ENCODE measurements at places on chromosomes 12 and 14. TPM values are rescaled to one million over a fixed set of nuclear protein-coding genes. Genes with fewer than 3 reads are reported as not detected.

DNA sequence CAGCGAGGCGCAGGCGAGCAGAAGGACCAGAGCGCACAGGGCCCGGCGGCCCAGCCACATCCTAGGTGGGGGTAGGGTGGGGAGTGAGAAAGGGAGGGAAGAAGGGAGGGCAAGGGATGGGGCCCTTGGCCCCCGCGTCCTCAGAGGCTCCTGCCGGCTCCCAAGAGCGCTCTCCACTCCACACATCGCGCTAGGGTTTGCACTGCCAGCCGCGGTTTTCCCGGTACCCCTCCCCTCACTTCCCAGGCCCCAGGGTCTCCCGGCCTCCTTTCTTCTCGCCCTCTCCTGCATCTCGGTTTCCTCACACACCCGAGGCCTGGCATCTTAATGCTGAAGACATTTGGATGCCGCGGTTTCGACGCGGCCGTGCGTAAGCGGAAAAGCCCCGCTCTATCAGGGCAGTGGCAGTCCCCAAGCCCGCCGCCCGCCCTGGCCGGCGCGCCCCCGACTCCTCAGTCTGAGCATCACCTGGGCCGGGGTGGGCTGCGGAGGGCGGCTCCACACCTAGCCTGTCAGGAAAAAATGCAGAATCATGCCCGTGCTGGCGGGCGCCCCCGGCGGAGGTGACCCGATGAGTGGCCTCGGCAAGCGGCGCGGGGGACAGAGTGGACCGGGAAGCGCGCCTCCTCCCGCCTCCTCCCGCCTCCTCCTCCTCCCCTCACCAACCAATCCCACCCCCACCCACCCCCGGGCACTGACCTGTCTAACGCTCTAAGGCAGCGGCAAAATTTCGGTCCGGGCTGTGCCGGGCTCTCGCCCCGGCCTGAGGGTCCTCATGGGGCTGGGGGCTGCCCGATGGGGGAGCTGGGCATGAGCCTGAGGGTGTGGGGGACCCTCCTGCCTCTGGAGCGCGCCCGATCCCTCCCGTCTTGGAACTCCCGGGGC is 686 bp downstream of the B4GALNT1 start:
- H3K36me3 ChIP-seq = no peaks in the 10 kb centered on the region
- peaks cover 61% of the 10 kb centered on the region for H3K27me3 ChIP-seq
- no peak overlapping the region for H3K27ac ChIP-seq

STAC3 gene
- 6.9 TPM for polyA plus RNA-seq

DNA sequence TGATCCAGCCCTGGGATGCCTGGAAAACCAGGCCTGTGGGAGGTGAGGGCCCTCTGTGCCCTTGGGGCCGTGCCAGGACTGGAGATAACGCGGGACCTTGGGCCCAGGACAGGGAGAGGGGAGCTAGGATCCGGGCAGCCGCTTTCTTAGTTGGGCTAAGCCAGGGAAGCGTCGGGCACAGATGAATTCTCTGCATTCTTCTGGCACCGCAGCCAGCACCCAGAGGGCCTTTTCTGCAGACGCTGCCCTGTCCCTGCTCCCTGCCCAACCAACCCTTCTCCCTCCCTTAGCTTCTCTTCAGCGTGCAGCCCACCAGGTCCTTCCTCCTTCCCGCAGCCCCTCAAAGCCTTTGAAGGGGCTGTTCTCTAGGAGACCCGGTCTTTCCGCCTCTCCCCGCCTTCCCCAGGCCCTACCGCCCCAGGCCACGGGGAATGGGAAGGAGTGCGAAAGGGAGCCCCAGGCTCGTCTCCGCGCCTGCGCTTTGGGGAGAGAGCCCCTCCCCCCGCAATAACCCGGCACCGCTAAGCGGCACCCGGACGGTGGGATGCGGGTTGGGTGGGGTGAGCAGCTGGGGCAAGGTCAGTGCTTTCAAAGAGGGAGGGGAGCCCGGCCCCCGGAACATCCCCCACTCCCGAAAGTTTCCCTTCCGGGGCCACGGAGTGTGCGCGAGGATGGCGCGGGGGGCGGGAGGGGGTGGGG is 663 bp downstream of the NCKAP5L start:
- peak overlapping the region; percentile 89 for H3K27ac ChIP-seq
- H3K36me3 ChIP-seq = peaks cover 2% of the 10 kb centered on the region
- no peaks in the 10 kb centered on the region for H3K27me3 ChIP-seq
- peaks cover 27% of the 10 kb centered on the region for H3K4me1 ChIP-seq

GPR162 gene
- 24.6 TPM for polyA plus RNA-seq

TEX22 gene
- 0.18 TPM for polyA plus RNA-seq

DNA sequence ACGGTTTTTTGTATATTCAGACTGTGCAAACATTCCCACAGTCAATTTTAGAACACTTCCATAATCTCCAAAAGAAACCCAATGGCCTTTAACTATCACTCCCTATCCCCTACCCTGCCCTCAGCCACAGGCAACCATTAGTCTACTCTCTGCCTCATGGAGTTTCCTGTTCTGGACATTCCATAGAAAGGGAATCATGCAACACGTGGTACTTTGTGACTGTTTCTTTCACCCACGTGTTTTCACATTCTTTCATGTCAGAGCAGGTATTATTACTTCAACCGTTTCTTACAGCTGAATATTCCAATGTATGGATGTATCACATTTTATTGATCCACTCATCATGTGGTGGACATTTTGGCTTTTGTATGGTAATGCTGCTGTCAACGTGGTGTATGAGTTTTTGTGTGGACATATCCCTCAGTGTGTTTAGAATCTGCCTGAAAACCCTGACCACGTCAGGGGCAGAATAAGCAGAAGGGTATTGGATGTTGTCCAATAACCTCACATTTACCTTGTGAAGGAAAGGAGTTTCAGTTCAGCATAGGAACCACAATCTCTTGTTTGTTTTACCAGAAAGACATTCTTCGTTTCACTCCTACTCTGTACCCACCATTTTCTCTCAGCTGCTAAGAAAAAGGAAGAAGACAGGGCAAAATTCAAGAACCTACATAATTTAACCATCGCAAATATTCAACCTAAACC is 107.5 kb upstream of the DYRK2 start:
- no peak for DNase-seq
- no peaks in the 10 kb centered on the region for H3K36me3 ChIP-seq
- H3K4me3 ChIP-seq = no peak overlapping the region
- H3K27ac ChIP-seq = no peak overlapping the region
- no peaks in the 10 kb centered on the region for H3K4me1 ChIP-seq
- no peaks in the 10 kb centered on the region for H3K27me3 ChIP-seq

GRCh38 chr12:68070957-68071356 is 81.7 kb downstream of the IFNG-AS1 start:
- H3K4me1 ChIP-seq = no peaks in the 10 kb centered on the region
- no peaks in the 10 kb centered on the region for H3K36me3 ChIP-seq
- no peak overlapping the region for H3K27ac ChIP-seq
- no peaks in the 10 kb centered on the region for H3K27me3 ChIP-seq
- no peak for DNase-seq

SLC6A15 gene
- polyA plus RNA-seq = 0.11 TPM

TRIM9 gene
- 0.38 TPM for polyA plus RNA-seq

GRCh38 chr12:95790917-95791849 is 619 bp upstream of the NTN4 start:
- no peaks in the 10 kb centered on the region for H3K27me3 ChIP-seq
- peaks cover 2% of the 10 kb centered on the region for H3K36me3 ChIP-seq
- H3K4me1 ChIP-seq = no peaks in the 10 kb centered on the region
- H3K27ac ChIP-seq = peak overlapping the region; percentile 63
- DNase-seq = peak; percentile 54

GRCh38 chr14:105091054-105091516 is 25.9 kb upstream of the GPR132 start:
- H3K36me3 ChIP-seq = no peaks in the 10 kb centered on the region
- H3K27ac ChIP-seq = peak overlapping the region; percentile 14
- H3K27me3 ChIP-seq = no peaks in the 10 kb centered on the region
- H3K4me3 ChIP-seq = no peak overlapping the region

GRCh38 chr12:130204541-130204953 is 42.3 kb downstream of the FZD10 start:
- H3K4me1 ChIP-seq = no peaks in the 10 kb centered on the region
- H3K36me3 ChIP-seq = no peaks in the 10 kb centered on the region
- H3K27ac ChIP-seq = no peak overlapping the region
- H3K27me3 ChIP-seq = no peaks in the 10 kb centered on the region

DNA sequence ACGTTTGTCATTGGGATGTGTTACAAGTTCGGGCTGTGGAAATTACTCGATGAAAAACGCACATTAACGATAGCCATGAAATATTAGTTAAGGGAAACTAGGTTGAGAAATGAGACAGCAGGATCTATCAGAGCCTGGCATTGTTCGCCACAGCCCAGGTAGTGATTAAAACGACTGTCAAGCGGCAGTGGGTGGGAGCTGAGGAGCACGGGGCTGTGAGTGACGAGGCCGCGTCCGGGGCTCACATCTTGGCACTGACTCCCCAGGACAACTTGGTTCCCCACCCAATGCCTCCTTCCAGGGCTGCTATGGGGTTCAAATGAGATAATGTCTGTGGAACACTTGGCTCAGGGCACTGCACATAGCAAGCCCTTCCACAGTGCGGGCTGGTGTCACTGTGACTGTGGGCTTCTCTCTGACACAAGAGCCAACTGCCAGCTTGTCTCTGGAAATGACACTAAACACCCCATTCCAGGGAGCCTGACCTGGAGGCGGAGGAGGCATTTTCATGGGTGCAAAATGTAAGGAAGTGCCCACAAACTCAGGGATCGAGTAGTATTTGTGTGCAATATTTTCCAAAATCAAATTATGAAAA is 19.3 kb downstream of the MMAB start:
- no peaks in the 10 kb centered on the region for H3K4me1 ChIP-seq
- no peak overlapping the region for H3K27ac ChIP-seq
- no peaks in the 10 kb centered on the region for H3K27me3 ChIP-seq
- no peak for DNase-seq
- H3K36me3 ChIP-seq = no peaks in the 10 kb centered on the region

IAPP gene
- polyA plus RNA-seq = 0.01 TPM

NGB gene
- polyA plus RNA-seq = not detected

- H3K36me3 ChIP-seq = peaks cover 2% of the 10 kb centered on the region
- H3K27me3 ChIP-seq = no peaks in the 10 kb centered on the region
- no peak overlapping the region for H3K27ac ChIP-seq
- no peak overlapping the region for H3K4me3 ChIP-seq
Observed at GRCh38 chr12:71661977-71662530, 1.6 kb downstream of the ZFC3H1 start.

DNA sequence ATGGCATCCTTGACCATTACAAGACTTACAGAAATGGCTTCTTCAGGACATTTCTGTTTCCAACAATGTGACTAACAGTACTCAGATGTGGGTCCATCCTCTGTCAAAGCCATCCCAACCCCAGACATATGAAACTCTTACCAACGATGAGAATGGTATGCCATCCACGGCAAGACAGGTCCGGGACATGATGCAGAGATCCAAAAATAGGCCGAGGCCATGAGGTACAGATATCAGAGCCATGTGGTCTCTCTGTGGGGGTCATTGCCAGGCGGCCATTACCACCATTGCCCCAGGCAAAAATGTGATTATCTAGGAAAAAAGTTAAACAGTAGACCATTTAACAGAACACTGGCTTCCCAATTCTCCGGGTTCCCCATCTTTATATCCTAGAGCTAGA is 27.5 kb downstream of the ZC2HC1C start:
- H3K36me3 ChIP-seq = peaks cover 29% of the 10 kb centered on the region
- H3K4me3 ChIP-seq = no peak overlapping the region
- H3K4me1 ChIP-seq = no peaks in the 10 kb centered on the region
- H3K27me3 ChIP-seq = no peaks in the 10 kb centered on the region

- H3K27me3 ChIP-seq = no peaks in the 10 kb centered on the region
- no peak for DNase-seq
- no peak overlapping the region for H3K4me3 ChIP-seq
Observed at GRCh38 chr14:88164906-88165534, 158.0 kb downstream of the KCNK10 start.

VSIG10 gene
- 27.4 TPM for polyA plus RNA-seq

DNA sequence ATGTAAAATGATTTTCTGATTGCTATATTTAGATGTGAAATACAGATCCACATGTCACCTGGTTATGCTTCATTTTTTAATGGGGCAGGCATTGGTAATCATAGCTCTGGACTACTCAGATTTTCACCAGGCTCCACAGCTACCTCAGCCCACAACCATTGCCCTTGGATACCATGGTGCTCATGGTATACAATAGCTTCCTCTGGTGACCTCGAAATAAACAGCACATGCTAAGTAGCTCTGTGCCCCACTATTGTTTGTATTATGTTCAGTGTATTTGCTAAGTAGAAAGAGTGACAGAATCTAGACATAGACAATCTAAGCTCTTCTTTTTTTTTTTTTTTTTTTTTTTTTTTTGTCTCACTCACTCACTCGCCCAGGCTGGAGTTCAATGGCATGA is 274.4 kb upstream of the USP15 start:
- H3K27me3 ChIP-seq = no peaks in the 10 kb centered on the region
- DNase-seq = no peak
- no peak overlapping the region for H3K27ac ChIP-seq
- H3K4me3 ChIP-seq = no peak overlapping the region

TOMM20L gene
- not detected for polyA plus RNA-seq

DNA sequence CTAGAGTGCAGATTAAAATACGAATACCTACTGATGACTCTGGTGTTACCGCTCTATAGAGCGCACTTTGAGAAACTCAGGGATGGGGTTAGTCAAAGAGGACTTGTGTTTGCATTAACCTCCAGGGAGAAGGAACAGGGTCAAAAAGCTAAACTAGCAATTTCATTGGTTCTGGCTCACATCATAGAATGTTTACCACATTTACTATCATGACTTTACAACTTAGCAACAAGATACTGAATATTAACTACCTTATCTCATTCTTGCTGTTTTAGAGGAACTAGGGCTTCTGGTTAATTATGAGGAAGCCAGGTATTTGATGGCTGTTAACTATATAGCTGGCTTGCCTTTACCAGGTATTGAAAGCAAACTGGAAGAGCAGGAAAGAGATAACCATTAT is 12.8 kb downstream of the LGALS3 start:
- DNase-seq = no peak
- H3K27ac ChIP-seq = no peak overlapping the region
- H3K27me3 ChIP-seq = no peaks in the 10 kb centered on the region
- peaks cover 26% of the 10 kb centered on the region for H3K36me3 ChIP-seq

- peaks cover 14% of the 10 kb centered on the region for H3K4me1 ChIP-seq
- H3K4me3 ChIP-seq = no peak overlapping the region
- no peaks in the 10 kb centered on the region for H3K36me3 ChIP-seq
- H3K27ac ChIP-seq = no peak overlapping the region
- no peaks in the 10 kb centered on the region for H3K27me3 ChIP-seq
Observed at GRCh38 chr12:30580344-30580743, 115.3 kb downstream of the IPO8 start.

HIP1R gene
- polyA plus RNA-seq = 34.5 TPM

GRCh38 chr14:86038387-86039042 is 508.6 kb downstream of the FLRT2 start:
- no peaks in the 10 kb centered on the region for H3K36me3 ChIP-seq
- H3K4me1 ChIP-seq = no peaks in the 10 kb centered on the region
- H3K27ac ChIP-seq = no peak overlapping the region
- DNase-seq = no peak

DNA sequence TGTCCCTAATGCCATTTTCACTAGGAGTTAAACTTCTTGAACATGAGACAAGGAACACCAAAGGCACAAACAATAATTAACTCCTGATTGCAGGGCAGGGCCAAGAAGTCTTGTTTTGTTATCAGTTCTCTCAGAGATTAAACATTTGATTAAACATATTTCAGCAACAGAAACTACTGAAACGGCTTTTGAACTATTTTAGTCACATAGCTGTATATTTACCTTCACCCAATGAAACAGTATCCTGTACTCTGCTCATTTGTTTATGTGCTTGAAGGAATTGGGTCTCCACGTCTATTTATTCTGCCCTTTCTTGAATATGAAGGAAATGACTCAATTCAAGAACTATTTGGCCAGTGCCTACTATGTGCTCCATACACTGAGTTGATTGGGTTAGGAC is 51.3 kb upstream of the PTCSC3 start:
- H3K27ac ChIP-seq = no peak overlapping the region
- no peaks in the 10 kb centered on the region for H3K36me3 ChIP-seq
- H3K4me3 ChIP-seq = no peak overlapping the region
- H3K4me1 ChIP-seq = no peaks in the 10 kb centered on the region
- H3K27me3 ChIP-seq = no peaks in the 10 kb centered on the region
- peak; percentile 52 for DNase-seq

All from lung (tissue), 17 donors.